Fibroblast of the aortic adventitia (primary cell): ENCODE measurements at places on chromosomes 12 and 14. TPM values are rescaled to one million over a fixed set of nuclear protein-coding genes. Genes with fewer than 3 reads are reported as not detected.

- DNase-seq: no peak
Measured at GRCh38 chr14:87084908-87085307, 908.1 kb downstream of the GALC start.

DNA sequence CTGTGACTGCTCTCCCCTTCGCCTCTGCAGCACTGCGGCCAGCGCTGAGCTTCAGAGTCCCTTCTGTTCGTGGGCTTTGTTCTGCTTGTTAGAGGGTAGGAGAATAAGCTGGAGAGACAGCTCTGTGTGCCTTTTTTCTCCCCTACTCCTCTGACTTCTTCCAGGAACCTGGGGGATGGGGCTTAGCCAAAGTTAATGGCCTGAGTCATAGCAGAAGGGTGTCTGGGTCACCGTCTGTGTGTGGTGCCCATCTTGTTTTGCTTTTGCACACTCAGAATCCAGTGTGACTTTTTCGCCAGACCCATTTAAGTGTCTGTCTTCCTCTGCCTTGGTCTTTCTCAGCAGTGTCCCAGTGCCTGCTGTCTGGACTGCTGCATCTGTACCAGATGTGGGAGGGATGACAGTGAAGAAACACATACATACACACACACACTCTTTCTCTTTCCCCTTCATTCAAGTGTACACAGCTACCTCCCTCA lies 3.0 kb downstream of the KIF5A start:
- peak; percentile 15 for DNase-seq

DNA sequence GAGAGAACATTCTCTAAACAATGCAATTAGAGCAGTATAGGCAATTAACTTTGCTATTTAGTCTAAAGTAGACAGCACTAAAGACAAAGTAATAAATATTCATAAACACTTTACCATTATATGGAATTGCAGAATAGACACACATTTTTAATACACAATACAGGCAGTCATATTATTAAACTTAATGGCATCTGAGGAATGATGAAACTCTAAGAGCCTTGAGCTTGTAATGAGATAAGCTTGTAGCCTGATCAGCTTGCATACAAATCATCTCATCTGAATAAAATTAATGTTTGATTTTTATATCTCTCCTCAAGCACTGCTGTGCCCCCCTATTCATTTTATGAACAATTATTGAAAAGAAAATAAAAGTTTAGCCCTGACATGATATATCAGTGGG lies 107.6 kb downstream of the MGAT4C start:
- peak; percentile 19 for DNase-seq

DNA sequence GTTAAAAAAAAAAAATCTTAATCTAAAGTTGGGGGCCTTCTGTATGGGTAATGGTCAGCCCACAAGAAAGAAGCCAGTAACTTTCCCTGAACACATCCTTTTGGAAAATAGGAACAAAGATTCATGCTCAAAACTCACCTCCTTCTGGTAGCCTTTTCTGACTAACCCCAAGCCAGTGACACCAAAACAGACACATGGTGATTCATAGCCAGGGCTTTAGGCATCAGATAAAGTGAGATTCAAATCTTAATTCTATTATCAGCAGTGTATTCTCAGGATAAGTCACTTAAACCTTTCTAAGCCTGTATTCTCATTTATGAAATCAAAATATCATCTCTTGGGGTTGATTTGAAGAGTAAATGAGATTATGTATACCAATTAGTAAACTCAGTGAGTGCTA lies 4.9 kb downstream of the ATP5MC2 start:
- no peak for DNase-seq

DNA sequence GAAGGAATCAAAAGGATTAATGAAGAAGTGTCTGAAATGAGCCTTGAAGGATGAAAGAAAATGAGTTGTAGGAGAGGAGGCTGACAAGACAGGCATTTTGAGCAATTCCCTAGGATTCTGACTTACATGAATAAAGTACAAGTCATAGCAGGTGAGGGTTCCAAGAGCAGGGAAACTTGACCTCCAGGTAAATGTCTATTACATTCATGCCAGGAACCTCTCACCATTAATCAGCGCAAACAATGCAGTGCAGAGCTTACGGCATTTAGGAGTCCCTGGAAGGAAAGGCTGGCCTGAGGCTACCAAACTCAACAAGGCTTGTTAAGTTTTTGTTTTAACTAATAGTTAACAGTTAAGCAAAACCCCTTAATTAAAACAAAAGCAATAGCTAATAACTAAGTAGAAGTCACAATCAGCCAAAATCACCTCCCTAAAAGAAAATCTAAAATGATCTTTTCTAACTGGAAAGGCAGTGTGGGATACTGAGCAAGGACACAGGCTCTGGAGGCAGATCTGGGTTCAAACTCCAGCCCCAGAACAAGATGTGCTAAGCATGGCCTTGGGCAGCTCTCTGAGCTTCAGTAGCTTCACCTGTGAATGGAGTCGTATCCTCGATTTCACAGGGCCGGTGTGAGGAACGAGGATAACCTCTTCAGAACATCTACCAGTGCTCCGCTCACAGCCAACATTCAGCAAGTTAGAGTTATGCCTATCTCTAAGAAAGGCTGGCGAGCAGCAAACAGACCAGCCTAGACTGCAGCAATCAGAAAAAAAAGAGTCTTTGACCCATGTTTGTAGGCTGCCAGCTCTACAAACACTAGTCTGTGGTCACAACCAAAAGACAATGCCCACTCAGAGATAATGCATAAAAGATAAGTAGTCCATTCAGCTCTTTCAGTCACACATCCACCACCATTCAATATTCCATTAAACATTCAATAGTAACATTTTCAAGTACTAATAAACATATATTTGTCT lies 16.9 kb downstream of the PPTC7 start:
- DNase-seq: no peak

- no peak for DNase-seq
Measured at GRCh38 chr14:31457665-31458659, 656 bp upstream of the DTD2 start.

DNA sequence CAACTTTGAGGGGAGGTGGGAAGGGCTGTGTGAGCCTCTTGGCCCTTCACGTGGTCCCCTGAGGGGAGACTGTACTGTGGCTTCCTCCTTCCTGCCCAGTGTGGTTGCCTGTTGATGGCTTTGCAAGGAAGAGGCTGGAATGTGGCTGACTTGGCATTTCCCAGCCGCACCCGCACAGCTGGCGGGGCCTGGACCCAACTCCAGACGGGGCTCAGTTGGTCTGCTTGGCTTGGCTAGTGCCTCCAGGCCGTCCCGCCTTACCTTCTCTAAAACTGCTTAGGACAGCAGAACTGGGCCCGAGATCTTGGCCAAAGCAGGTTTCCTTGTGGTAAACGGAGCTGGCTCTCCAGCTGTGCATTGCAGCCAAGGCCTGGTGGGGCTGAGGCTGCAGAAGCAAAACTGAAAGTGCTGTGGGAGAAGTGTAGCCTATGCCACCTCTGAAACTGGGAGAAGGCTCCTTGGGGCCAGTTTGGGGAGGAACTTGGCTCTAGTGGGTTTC lies 139.5 kb downstream of the SMOC1 start:
- peak; percentile 60 for DNase-seq

DNA sequence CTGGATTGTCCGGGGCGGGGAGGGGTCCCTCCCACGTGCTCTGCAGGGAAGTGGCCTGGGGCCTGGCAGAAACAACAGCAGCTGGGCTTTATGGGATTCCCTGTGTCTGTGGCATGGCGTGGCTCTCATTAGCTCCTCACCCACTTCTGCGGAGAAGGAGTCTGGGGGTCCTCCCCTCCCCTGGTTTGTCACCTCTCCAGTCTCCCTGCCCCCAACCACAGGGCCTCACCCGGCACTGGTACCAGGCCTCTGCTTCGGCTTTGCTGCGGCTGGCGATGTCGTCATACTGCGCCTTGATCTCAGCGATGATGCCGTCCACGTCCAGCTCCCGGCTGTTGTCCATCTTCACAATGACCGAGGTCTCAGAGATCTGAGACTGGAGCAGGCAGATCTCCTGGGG lies 6.4 kb downstream of the KRT82 start:
- no peak for DNase-seq

DNA sequence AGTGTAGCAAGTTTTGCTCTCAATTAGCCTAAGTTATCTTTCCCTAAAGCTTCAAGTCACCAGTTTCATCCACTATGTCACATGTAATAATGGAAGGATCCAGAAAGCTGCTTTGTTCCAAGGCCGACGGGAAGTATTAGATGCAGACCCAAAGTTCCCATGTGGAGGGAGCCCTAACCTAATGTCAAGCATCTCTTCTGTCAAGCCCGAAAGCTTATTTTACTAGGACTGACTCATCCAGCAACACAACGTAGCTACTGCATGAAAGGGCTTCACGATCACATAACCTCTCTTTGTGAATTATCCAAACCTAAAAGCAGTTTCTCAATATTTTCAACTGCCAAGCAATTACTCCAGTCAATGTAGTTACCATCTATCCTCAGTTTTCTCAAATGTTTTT lies 133.4 kb downstream of the SLC6A15 start:
- no peak for DNase-seq

DNA sequence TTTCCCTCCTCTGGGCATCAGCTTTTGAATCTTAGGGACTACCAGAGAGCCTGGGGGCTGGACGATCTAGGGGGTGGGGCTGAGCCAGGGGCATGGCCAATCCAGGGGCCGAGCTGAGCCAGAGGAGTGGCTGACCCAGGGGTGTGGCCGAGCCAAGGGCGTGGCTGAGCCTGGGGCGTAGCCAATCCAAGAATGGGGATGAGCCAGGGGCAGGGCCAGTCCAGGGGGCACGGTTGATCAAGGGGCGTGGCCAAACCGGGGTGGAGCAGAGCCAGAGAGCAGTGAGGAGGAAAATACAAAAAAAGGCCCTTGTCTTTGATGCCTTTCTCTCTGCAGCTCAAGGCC lies 219.3 kb upstream of the NOS1 start:
- DNase-seq: no peak

The NFATC4 gene
- total RNA-seq: 77.9 and 221 TPM in 2 replicates

The COCH gene
- 0.36 TPM in 1 of 2 replicates, not detected in the other for total RNA-seq

The CIROP gene
- total RNA-seq: 1.8 TPM in 1 of 2 replicates, not detected in the other

The IAPP gene
- total RNA-seq: not detected in 2 replicates

The APOF gene
- total RNA-seq: not detected in 2 replicates

The RASSF3 gene
- 7.7 and 13.6 TPM in 2 replicates for total RNA-seq

The FOXN4 gene
- not detected in 2 replicates for total RNA-seq

The NOPCHAP1 gene
- 4.0 and 5.5 TPM in 2 replicates for total RNA-seq
